ENCODE measurements at places on chromosomes 3 and 15.

DNA sequence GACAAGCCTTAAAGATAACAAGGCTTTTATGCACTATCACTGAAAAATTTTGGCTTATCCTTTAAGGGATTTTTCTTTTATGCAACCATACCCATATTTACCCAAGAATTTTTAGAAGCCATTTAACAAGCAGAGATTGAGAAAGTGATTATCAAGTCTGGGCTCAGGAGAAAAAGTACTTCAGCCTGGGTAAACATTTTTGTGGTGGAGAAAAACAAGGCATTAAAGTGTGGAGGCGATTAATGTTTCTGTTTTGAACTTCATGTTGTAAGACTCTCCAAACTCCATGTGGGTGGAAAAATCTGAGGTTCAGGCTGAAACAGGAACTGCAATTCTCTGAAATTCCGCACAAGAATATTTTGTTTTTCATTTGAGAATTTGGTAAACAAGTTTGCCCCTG is 260.4 kb upstream of the KCNMB2 start:
- no peak for DNase-seq

DNA sequence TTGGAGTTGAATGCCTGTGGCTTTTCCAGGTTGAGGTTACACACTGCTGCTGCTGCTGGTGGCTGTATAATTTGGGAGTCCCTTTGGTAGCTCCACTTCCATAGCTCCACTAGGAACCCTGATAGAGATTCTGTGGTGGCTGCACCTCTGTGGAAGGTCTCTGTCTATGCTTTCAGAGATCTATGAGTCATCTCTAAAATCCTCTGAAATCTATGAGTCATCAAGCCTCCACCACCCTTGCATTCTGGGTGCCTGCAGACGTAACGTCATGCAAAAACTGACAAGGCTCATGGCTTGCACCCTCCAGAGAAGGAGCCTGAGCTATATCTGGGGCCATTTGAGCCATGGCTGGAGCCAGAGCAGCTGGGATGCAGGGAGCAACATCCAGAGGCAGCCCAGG is 1037.0 kb upstream of the CFAP20DC start:
- DNase-seq = no peak

- DNase-seq = no peak
These were observed 55.1 kb upstream of the PLXNA1 start for GRCh38 chr3:126927846-126928245.

DNA sequence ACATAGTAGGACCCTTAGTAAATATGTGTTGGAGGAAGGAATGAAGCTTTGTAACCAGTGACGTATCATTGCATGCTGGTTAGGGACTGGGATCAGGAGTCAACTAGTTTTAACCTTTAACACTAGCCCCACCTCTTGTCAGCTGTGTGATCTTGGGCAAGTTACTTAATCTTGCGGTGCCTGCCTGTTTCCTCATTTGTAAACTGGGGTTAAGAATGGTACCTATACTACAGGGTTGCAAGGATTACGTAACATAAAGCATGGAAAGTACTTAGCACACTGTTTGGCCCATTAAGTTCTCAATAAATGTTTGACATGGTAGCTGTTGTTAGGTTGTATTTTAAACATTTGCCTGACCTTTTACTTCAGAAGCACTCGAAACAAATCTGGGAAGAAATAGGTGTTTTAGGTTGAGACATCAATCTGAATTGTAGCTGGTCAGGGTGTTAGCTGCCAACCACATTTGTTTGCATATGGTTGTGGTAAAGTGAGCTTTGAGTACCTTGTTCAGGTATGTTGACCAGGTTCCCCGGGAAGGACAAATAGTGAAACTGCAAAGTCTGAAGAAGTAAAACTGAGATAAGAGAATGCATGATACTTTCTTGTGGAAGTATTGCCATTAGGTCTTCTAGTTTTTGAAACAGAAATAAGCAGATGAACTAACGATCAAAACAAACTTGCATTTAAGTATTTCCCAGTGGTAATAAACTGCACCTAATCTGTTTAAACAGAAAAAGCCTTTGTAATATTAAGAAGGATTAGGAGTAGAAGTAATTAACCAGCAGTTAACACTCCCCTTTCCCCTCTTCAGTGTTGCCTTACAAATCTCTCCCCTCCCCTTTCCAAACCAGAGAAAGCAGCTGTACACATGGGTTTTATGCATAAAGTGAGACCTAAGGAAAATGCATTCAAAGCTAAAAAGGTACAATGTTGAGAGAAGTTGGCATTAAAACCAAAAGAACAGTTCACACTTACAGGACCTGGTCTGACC is 25.8 kb upstream of the SCAANT1 start:
- no peak for DNase-seq

DNA sequence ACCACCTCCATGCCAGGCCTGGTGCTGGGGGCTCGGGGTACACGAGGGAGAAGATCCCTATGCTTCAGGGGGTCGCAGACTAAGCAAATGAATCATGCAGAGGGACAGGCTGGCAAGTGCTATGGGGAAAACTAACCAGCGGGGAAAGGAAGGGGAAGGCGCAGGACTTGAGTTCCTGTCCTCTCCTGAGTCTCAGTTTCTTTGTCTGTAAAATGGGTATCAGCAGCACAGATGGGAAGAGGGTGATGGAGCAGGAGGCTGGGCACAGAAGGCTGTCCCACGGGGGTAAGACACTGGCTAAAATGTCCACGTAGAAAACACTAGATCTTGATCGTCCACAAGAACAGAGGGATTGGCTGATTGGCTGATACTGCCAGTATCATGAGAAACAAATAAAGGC is 39.8 kb downstream of the RGMA start:
- no peak for DNase-seq

GRCh38 chr3:159165961-159166360 is 364.1 kb downstream of the MFSD1 start:
- no peak for DNase-seq

DNA sequence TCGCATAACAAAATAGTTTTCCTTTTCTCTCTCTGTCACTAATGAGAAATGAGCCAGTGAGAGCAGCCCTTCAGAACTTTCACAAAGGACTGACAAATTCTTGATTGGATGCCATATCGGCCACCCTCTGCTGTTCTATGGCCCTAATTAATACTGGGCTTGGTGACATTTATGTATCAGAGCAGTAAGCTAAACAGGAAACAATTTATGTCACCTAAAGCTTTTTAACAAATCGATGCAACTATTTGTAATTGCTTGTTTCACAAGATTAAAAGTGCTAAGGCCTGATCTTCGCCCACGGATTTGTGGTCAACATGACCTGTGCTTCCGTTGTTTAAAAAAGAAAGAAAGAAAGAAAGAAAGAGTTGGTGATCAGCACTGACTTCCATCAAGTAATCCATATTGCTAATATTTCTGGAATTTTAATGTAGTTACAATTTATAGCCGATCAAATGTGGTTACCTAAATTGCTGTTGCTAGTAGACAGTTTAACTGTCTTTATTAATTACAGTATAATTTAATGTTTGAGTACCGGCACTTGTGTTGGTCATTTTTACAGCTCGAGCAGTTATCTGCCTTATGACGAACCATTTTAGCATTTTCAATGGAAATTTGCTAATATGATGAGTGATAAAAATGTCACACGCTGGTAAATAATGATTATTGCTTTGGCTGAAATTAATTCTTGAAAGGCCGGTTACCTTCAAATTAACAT is 631.3 kb downstream of the FOXP1 start:
- no peak for DNase-seq

DNA sequence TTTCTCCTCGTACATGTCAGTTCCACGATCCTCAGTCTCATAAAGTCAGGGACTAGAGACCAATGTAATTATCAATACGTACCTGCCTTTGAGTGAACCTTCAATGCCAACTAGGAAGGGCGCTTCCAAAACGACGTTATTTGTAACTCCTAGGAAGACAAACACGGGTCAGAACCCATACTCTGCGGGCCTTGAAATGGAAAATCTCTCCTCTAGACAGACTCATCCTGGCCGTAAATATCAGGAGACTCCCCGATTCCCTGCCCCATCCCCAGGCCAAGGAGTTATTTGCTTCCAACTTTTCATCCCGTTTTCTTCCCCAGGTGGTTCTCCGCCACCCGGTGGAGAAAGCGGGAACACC is 578 bp downstream of the OIP5 start:
- peak; percentile 4 for DNase-seq

DNA sequence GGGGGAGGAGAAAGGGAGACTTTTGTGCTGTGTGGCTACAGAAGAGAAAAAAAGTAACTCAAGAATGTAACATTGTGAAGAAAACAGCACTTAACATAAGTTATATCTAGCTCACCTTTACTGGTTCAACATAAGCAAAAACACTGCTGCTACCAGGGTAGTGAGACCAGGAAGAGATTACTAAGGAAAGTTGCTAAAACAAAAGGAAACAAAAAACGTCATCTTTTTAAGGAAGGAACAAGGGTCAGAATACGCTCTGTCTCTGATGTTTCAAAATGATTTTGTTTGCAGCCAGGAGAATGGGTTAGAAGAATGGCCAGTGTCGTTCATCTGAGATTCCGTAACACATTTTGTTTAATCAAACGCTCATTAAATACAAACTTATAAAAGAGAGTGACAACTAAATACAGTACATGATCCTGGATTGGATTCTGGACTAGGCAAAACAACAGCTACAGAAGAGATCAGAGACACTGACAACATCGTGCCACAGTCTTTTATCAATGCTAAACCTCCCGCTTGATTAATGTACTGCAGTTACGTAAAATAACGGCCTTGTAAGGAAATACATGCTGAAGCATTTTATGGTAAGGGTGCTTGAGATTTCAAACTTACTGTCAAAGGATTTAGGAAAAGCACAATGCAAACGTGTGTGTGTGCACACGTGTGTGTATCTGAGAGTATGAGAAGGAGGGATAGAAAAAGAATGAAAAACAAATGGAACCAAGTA is 67.7 kb downstream of the FOXP1 start:
- DNase-seq = no peak

DNA sequence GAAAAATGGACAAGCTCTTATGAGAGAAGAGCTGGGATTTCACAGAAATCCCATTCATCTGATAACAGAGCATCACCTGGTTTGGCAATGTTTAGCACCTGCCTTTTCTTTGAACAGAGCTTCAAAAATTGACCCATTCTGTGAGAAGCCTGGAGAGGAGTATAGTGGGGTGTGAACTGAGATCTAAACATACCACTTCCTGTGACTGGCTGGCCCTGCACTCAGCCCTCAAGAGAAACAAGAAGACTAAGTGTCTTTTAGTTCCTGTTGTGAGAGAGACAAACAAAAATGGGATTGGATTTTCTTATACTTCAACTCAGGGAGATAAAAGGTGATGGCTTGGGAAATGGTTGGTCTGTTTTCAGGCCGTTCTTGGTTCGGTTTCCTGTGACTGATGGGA is 1060.2 kb downstream of the ROBO1 start:
- no peak for DNase-seq

GRCh38 chr3:131350506-131350905 is 31.1 kb upstream of the NUDT16 start:
- DNase-seq = no peak

DNA sequence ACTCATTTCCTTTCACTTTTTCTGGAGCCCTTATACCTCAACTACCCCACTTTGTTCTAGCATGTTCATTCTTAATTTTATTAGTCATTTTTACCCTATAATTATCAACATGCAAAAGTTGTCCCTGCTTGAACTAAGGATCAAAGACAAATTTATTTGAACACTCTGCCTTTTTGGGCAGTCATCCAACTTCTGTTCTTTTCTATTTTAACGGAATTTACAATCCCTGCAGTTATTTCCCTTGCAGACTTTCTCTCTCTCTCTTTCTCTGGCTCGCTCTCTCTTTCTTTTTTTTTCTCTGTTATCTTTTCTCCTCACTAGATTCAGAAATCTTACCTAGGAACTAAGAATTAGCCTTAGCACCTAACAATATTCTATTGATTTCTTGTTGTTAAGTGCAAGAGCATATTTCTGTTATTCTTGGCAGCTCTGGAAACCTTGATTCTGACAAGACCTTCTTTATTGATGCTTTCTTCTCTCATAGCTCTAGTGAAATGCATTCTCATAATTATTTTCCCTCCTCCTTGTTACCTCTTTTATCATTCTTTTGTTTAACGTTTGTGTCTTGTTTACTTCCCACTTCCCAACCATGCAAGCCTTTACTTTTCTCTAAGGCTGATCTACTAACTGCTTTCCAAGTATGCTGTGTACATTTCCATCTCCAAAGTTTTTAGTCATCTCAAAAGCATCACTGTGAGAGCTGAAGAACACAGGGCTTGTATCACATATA is 951.6 kb downstream of the DIPK2A start:
- no peak for DNase-seq

DNA sequence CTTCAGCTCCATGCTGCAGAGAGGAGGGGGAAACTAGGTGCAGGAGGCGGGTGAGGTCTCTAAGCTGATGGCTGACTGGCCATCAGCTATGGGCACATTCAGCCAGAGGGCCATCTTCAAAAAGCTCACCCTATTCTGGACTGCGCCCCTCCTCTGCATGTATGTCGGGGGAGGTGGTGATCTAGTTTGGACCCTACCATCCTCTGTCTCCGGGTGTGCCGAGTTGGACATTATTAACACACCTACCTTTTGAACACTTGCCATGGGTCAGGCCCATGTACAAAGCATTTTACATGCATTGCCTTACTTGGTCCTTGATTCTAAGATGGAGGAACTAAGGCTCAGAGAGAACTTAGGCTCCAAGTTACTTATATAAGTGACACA is 1.4 kb downstream of the NISCH start:
- no peak for DNase-seq

DNA sequence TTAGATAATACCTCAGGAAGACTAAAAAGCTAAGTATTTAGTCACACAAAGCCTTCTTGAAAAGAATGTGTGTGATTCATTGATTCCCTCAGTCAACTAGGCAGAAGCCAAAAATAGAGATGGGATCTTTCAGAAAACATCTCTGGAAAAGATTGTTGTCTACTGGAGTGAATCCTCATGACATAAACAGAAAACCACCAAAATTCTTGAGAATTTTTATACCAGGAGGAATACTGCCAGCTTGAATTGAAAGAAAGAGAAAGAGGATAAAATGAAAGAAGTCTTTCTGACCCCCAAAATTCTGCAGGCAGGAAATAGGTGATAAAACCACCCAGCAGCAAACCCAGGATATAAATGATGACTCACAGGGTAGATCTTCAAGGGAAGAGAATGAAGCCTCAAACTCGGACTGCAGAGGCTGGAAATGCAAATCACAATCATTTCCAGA is 363.1 kb upstream of the PLSCR5 start:
- DNase-seq = no peak

DNA sequence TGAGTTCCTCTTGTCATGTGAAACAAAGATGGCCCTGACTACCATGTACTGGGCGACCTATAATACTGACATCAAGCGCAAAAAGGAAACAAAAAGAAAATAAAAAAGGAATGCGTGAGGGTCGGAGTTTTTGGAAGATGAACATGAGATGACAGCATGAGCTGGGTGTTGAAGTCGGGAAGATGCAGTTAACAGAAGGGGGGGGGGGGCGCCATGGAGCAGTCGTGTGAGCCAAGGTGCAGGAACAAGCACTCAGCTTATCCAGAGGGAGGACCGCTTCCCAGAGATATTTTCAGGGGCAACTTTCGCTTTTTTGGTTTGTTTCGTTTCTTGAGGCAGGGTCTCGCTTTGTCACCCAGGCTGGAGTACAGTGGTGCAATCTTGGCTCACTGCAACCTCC is 110.2 kb downstream of the RORA start:
- DNase-seq = no peak

- no peak for DNase-seq
These were observed 39.7 kb downstream of the BCHE start for GRCh38 chr3:165797551-165797950.

- no peak for DNase-seq
These were observed 18.5 kb upstream of the LMCD1 start for GRCh38 chr3:8482960-8483665.
